T-helper 2 cell (primary cell): ENCODE measurements at places on chromosomes 11 and 22.

- no peak for DNase-seq
Measured at GRCh38 chr11:36398231-36398953, 102.3 kb downstream of the PRR5L start.

DNA sequence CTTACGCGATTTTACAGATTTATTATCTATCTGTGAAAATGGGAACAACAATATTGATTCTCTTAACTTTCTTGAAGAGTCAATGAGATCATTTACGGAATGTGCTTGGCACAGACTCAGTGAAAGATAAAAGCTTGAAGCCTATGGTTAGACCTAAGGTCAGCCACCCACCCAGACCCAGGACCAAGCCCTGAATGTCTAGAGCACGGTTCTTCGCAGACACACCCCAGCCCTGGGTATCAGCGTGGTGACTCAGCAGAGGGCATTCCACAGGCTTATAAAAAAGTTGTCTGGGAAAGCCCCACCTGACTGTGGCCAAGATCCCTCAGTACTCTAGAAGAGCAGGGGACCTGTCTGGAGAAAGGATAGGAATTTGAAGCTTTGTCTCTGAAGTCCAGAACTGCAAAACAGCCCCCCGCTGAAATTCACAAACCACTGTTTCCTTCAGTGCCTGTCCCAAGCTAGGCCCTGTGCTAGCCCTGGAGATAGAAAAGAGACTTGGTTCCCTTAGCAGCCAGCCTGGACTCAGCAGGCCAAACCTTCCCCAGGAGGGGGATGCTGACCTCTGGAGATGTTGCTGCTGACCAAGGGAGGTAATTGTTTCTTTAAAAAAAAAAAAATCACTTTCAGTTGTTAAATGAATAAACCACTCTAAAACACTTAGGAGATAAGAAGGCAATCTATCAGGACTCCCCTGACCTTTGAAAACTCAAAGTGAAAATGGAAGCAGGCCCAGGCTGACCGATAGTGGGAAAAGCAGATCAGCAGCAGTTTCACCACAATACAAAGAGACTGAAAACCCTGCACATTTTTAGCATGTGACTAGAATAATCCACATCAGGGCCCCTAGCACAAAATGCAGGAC, 114.0 kb downstream of the ABTB2 start:
- DNase-seq, result no peak

GRCh38 chr11:46253258-46254132, 24.0 kb upstream of the CREB3L1 start:
- DNase-seq, result no peak

DNA sequence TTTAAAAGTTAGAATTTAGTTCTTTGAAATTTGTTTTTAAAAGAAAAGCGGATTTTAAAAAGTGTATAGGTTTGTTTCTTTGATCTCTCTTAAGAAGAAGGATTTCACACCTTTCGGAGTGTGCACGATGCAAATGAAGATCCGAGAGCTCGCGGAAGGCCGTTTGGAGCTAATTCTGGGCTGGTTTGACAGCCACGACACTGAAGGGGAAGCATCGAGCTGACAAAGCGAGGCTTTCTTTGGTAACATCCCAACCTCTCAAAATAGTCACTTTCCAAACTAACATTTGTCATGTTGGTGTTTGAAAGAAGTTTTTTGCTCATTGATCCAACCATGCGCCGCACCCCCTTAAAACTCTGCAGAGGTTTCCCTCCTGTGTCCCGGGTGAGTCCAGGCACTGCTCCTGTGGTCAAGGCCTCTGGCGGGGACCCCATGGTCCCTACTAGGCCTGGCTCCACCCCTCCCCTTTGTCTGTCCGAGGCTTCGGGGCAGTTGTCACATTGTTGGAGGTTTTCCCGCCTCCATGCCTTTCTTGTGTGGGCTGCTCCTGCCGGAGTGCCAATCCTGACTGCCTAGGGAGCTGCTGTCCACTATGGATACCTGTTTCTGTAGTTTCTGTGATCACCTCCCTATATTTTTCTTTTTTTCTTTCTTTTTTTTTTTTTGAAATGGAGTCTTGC, 39.7 kb downstream of the MPPED1 start:
- no peak for DNase-seq

DNA sequence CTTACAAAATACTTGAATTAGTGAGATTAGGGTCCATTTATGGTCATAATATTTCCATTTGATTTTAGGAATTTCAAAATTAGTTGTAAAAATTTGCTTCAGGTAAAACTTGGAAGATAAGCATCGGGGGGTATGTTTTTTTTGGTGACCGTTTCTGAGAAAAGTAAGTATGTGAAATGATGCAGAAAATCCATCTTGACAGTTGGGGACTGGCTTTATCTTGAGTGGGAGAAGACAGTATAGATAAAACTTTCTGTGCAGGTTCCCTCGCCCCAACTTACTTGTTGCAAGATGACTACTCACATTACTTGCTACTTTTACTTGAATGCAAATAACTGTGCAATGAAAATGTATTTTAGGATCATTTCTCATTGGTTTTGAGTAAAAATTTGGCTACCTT, 49.5 kb downstream of the DNAJC24 start:
- no peak for DNase-seq

DNA sequence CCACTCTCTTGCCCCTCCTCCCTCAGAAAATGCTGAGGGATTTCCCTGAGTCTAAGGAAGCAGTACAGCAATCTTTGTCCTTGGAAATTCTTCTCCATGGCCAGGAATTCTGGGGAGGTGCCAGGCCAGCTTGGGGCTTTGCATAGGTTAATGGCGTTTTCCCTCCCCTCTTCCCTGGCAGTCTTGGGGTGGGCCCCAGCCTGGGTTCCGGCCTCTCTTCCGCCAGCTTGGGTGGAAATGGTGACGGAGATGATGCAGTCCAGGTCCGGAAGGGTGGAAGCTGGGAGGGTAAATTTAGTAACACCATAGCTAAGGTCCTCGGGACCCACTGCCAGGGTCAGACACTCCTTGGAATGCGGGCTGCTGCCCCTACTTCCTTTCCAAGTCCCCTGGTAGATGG, 5.0 kb downstream of the PHLDB1 start:
- no peak for DNase-seq

GRCh38 chr11:59802639-59803176, 7.9 kb downstream of the MRPL16 start:
- DNase-seq, result no peak

GRCh38 chr11:116371146-116371545, 401.6 kb downstream of the BUD13 start:
- DNase-seq, result no peak

- DNase-seq, result no peak
Measured at GRCh38 chr22:24003887-24004286, 1.4 kb downstream of the GSTT4 start.

- DNase-seq, result no peak
Measured at GRCh38 chr11:59212744-59213631, at the start of gene MPEG1. MPEG1 (minus strand) TSS chr11:59212927; CDS start chr11:59212865, 62 bp downstream.

- DNase-seq, result no peak
Measured at GRCh38 chr22:38429499-38430068, 25.4 kb downstream of the KCNJ4 start.

DNA sequence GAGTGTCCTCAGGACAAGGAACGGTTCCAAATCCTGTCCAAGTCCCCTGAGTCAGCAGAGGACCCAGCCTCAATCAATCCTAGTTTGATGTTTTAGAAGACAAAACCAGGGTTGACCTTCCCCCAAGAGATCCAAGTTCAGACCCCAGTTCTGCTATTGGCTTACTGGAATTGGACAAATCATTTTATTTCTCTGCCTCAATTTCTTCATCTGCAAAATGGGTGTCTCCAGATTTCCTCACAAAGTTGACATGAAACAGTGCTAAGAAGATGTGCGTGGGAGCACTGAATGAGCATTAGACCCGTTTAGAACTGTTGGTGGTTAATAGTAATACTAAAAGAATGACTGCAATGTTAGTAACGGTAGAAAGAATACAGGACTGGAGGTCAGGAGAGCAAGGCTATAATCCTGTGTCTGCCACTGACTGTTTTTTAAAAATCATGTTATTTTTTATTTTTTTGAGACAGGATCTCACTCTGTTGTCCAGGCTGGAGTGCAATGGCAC, 32.8 kb upstream of the SCUBE1 start:
- no peak for DNase-seq

DNA sequence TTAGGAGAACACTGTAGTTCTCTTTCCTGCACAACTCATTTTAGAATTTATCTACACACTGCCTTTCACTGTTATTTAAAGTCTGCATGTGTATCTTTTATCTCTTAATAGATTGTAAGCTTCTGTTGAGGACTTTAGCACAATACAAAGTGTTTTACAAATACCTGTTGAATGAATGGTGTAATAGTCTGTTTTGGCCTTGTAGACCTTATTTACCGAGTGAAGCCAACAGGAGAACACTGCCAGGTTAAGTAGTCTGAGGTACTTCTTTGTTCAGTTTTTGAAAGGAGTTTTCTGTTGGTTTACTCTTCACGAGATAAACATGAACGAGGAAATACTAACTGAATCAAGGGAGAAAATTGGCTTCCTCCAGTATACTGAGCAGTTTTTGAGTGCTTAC, 31.0 kb downstream of the SIK2 start:
- DNase-seq, result no peak

DNA sequence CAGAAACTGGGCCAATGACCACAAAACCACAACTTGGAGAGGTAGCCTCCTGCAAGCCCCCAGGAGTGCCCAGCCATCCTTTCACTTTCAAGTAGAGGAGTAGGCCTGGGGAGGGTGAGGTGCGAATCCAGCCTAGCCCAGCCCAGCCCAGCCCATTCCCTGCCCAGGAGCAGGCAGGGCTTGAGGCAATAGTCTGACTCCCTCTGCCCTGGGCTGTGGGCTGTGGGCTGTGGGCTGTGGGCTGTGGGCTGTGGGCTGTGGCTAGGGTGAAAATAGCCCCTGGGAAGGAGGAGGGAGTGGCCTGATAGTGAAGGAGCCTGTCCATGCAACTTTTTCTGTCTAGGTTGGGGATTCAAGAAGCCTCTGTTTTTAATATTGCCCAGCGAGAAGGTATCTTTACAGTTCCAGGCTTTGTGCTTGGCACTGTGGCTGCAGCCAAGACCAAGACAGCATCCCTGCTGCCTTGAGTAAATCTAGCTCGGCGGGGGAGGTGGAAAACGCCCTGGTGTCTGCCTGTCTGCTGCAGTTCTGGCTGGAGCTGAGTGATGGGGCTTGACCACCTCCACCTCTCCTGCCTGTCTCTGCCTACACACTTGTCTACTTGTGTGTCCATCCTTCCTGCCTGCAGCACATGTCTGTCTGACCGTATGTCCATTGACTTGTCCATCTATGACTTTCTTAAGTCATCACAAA, 40.7 kb downstream of the LMO1 start:
- DNase-seq, result no peak
